Right cardiac atrium (tissue), 5 donors: ENCODE measurements at places on chromosomes 12 and 14. TPM values are rescaled to one million over a fixed set of nuclear protein-coding genes. Genes with fewer than 3 reads are reported as not detected.
A peak's percentile ranks its signal among the peaks of the same experiment; 100 is the strongest.

GRCh38 chr14:68449561-68450181 is 343.2 kb downstream of the ZFP36L1 start:
- no peak for DNase-seq

DNA sequence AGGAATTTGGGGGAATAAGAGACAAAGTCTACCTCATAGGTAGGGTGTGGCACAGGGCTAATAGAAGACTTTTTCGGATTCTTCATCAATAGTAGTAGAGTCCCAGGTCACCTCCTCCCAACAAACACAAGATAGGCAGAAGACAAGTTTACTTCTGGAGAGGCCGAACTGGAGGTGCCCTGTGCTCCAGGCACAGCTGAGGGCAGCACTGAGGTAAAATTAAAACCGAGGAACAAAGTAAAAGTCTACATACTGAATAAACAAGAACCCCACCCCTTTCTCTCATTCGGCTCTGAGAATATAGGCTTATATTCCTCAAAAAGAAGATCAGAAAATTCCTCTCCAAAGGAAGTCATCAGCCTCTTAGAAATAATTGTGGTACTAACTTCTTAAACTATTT is 161.5 kb downstream of the SEC23A start:
- no peak for DNase-seq

- DNase-seq: no peak
These were observed 344.2 kb upstream of the RGS6 start for GRCh38 chr14:71588028-71588427.

- DNase-seq: no peak
These were observed 343.9 kb downstream of the NPAS3 start for GRCh38 chr14:33282331-33283230.

DNA sequence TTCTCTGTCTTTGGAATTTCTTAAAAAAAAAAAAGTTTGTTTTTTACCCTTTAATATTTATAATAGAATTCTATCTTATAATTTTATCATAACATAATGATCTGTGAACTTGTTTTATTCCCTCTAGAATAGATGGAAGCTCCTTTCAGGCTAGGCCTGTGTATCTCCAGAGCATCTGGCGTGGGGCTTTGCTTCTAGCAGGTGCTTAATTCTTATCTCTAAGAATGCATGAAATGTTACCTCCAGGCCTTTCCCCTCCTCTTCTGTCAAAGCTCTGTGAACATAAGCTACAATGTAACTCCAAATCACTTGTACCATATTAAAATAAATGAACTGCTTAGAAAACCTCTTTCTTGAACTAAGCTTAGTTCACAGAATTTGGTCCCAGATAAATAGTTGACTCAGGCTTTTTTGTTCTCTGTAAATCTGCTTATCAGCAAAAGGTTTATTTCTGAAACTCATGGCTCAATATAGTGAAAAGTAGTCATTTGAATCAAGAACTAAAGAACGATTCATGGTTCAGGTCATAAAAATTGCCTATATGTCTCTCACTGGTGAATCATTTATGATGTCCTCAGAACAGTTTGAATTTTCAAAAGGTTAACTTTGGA is 407.1 kb downstream of the TRHDE start:
- DNase-seq: no peak

Gene HOXC4
- 0.32 TPM for polyA plus RNA-seq

Gene KRT79
- polyA plus RNA-seq: 0.09 TPM

DNA sequence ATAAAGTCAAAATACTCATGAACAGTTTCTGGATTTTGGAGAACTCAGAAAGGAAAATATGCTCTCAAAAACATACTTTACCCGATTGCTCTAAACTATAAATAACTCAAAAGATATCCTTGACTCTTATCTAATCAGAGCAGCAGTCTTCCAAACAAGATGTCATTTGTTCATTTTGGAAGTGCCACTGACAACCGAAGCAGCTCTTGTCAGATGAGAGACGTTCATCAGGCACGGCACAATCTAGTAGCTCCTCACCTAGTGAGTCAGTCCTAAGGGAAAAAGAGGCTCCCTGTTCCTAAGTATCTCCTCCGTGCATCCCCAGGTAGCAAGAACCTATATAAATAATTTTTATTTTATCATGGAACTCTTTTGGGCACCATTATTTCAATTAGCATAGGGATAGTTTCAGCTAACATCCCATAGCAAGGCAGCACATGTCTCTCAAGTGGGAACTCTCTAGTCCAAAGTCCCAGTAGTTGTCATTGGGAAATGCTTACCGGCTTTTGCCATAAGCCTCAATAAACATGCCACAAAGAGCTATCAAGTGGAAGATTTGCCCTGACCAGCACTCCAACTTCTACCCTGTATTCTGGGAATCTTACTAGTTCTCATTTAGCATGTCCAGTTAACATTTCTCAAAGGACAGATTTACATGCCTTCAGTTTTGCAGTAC is 14.1 kb upstream of the TMEM263 start:
- DNase-seq: no peak

DNA sequence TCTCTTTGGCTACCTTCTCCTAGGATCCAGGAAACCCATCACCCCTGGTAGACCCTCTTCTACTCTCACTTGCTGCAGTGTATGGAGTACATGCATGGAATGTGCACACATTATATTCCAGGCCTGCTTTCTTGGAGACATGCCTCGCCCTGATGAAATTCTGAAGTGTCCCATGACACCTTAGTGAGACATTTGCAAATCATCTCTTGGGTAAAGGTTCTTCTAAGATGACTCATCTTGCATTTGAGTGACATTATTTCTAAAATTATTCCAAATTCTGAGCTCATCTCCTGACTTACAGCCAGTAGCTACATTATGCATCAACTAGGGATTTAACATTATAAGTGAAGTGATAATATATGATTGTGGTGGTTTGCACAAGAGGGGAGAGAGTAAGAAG is 49.8 kb downstream of the SDR9C7 start:
- DNase-seq: no peak

DNA sequence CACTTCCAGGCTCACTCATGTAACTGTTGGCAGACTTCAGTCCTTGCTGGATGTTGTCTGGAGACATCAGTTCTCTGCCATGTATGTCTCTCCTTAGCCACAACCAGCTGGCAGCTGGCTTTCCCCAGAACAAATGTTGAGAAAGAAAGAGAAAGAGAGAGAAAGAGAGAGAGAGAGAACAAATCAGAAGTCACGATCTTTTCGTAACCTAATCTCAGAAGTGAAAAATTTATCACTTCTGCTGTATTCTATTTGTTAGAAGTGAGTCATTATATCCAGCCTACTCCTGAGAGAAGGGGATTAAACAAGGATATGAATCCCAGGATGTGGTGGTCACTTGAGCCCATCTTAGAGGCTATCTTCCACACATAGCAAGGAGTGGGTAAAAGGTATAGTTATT is 101.2 kb downstream of the BTG1 start:
- no peak for DNase-seq

DNA sequence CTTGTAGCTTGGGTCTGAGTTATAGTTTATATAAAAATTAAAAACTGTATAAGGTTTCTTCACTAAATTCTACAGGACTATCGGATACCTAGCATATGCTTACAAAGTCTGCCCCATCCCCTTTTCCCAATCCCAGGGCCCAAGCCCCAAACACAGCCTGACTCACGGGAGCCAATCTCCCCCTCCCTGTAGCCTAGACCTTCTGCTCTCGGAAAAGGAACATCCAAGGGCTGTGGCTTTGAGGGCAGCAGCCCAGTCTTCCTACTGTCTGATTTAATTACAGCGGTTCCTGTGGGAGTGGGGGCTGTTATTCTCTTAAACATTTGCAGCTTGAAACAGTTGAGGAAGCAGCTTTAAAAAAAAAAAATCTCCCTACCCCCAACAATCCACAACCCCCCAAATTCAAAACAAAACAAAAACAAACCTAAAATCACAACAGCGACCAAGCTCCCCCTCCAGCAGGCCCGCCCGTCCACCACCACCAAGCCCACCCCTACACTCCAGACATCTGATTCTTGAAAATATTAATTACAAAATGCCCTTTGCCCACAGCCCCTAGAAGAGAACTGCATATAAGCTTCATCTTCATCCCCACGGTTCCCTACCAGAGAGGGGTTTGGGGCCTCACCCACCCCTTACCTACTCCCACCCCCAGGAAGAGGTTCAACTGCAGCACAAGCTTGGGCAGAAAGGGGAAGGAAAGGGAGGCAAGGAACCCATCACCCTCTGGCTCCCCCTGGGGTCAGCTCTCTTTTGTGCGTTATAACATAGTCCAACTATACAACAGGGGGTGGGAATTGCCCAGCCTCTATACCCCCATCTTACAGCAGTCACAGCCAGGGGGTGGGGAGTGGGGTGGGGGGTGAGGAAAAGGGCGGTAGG is 1.1 kb upstream of the PRKAG1 start:
- no peak for DNase-seq

Gene ZNF385A
- polyA plus RNA-seq: 6.0 TPM

- DNase-seq: peak; percentile 44
These were observed 35.3 kb downstream of the CD9 start for GRCh38 chr12:6235499-6235898.

Gene SLC39A9
- 10.3 TPM for polyA plus RNA-seq

Gene KCNA1
- not detected for polyA plus RNA-seq

DNA sequence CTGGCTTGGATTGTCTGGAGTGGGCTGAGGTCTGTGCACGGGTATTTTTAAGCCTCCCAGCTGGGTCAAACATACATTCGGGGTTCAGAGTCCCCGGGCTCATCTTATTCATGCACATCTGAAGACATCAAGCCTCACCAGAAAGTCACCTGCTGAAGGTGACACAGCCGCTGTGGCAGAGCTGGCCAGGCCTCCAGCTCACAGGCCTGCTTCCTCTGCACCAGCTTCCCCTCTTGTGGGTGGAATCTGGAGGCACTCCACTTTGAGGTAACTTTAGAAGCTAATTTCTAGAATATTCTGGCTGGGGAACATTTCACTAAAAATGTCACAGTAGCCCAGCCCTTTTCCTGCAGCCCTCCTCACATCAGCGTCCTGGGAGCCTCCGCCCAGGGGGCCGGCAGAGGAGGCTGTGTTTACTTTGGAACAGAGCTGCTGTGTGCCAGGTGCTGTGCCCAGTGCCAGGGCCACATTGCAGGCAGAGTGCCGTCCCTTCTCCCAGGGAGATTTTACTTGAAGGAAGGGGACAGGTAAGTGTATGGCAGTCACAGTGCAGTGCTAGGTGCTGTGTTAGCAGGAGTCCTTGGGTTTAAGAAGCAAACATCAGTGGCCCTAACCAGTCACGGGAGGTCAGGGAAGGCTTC is 62.2 kb downstream of the TSPAN11 start:
- DNase-seq: no peak

Gene OR6S1
- polyA plus RNA-seq: not detected

DNA sequence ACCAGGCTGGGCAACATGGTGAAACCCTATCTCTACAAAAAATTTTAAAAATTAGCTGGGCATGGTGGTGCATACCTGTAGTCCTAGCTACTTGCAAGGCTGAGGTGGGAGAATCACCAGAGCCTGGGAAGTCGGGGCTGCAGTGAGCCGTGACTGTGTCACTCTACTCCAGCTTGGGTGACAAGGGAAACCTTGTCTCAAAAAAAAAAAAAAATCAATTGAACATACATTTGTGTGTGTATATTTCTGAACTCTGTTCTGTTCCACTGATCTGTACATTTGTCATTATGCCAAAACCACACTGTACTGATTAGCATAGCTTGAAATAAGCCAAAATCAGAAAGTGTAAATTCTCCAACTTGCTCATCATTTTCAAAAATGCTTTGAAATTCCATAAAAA is 254.6 kb downstream of the SOX5 start:
- no peak for DNase-seq

DNA sequence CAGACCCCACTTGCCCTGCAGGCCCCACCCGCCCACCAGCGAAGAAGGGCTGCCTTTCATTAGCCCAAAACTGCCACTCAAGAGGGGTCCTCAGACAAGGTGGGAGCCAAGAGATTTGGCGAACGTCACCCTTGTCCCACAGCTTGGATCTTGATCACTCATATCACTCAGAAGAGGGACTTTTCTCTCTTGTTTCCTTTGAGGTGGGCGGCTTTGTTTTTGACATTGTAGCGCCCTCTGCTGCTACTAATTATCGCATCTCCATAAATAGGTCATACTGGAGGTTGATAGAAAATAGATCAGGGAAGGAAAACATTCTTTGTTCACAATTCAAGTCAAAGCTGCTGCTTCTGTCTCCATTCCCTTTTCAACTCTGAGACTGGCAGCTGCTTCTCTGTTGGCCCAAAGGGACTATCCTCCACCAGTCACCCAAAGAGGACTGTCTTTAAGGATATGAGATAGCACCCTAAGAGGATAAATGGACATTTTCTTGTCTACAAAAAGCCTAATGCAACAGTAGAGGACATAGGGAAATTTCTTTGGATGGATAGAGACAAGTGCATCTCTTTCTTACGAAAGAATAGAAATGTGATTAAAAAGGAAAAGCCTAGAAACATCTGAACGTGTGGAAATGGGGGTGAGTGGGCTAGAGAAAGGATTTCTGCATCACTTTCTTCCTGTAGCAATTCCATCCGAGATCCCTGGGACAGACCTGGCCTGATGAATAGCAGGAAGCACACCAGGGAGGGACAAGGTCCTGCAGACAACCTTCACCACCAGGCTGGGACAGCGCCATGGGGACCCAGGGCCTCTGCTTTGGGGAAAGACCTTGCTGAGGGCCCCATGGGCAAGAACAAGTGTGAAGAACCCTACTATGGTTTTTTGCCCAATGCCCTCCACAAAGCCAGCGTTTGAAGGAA is 115.8 kb downstream of the DAD1 start:
- no peak for DNase-seq

GRCh38 chr14:37851054-37851453 is 255.6 kb downstream of the TTC6 start:
- DNase-seq: no peak

- DNase-seq: no peak
These were observed 44.8 kb downstream of the SLC17A8 start for GRCh38 chr12:100401660-100402059.

Gene ACOT6
- not detected for polyA plus RNA-seq

Gene CLEC1A
- polyA plus RNA-seq: 3.5 TPM
